Stimulated activated CD8-positive, alpha-beta memory T cell treated with anti-CD3 and anti-CD28 coated beads, Interleukin-4, amount 100 ng/mL, for 4 hours (primary cell): ENCODE measurements at places on chromosomes 7 and 10.

- no peak for DNase-seq
Observed at GRCh38 chr7:96211954-96212353, 109.9 kb downstream of the SLC25A13 start.

DNA sequence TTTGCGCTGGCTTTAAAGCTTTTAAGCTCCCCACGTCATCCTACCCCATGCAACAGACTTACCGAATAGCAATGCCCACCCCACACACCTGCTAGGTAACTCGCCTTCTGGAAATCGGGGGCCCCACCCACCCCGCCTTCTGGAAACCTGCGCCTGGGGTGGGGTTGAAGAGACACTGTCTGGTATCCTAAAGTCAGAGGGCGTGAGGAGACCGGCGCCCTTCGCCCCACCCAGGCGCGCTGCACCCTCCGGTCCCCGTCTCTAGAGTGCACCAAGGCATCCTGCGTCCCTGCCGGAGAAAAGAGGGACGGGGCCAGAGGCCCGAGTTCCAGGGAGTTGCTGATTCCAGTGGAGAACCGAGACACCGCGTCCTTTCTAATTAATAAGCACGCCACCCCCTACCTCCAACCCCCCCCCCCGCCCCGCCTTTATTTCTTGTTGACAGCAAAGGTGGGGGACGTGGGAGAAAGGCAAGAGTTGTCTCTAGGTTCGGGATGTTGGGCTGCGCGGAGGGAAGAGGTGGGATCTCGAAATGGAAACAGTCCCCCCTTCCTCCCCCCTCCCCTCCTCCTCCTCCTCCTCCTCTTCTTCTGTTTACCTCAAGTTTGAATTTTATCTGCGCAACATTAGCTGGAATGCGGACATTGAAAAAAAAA lies 220.9 kb upstream of the MKLN1 start:
- DNase-seq = no peak

DNA sequence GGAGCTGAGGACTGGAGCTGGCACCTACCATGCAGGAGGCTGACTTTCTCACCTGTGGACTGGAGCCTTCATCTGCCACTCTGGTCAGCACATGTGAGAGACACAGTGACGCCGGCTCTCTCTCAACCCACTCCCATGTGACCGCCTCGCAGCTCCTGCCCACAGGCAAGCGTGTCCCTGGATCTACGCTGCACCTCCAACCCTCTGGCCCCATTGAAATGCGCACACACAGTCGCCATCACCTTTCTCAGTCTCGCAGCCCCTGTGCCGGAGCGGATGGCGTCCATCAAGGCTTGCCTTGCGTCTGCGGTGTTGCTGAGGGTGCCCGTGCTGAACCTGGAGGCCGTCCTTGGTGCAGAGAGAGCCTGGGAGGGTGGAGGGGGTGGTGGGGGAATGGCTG lies 242.2 kb upstream of the GRB10 start:
- DNase-seq = no peak

DNA sequence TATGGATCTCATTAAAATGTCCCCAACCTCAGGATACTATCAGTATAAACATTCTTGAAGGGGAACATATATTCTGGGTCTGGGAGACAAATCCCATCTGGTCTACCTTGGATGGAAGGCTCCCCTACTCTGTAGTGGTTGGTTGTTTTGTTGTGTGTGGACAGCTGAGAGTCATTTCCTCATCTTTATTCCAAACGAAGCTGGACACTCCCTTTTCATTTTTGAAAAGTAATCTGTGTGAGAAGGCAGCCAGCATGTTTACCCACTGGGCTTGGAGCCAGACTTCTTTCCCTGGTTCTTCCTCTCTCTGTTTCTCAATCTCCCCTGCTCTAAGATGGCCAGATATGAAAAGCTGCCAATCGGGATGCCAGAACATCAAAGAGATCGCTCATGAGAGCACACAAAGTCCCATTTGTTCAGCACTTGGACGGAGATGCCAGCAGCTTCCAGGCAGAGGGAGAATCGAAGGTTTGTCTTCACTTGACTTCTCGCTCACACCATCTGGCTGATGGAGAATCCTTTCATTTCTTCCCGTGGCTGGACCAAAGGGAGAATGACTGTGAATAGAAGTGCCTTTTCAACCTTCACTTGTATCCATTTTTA lies 108.1 kb upstream of the AGR3 start:
- no peak for DNase-seq

- no peak for DNase-seq
Observed at GRCh38 chr10:88528201-88528600, 54.9 kb downstream of the RNLS start.

DNA sequence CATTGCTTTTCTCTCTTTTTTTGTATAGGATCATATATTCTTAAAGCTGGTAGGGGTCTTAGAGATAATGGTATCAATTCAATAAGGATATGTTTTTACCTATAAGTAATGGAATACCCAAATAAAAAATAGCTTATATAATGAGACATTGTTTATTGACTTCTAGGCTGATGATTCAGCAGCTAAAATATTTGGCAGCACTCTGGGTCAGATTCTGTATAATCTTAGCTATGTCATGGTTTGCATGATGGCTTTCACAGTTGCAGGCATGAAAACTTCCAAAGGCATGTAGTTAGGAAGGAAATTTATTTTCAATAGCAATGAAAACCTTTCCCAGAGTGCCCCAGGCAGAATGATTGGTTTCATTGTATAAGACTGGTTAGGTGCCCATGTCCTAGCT lies 32.1 kb upstream of the A1CF start:
- DNase-seq = no peak

DNA sequence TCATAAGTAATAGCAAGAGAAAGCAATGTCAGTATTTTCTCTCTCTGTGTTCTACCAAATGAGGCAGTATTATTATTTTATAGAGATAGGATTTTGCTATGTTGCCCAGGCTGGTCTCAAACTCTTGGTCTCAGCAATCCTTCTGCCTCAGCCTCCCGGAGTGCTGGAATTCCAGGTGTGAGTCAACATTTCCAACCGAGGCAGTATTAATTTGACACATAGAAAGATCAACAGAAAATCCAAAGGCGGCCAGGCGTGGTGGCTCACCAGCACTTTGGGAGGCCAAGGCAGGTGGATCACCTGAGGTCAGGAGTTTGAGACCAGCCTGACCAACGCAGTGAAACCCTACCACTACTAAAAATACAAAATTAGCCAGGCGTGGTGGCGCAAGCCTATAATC lies 71.8 kb downstream of the SMURF1 start:
- DNase-seq = no peak

- DNase-seq = no peak
Observed at GRCh38 chr7:71237945-71238344, 106.0 kb downstream of the GALNT17 start.

DNA sequence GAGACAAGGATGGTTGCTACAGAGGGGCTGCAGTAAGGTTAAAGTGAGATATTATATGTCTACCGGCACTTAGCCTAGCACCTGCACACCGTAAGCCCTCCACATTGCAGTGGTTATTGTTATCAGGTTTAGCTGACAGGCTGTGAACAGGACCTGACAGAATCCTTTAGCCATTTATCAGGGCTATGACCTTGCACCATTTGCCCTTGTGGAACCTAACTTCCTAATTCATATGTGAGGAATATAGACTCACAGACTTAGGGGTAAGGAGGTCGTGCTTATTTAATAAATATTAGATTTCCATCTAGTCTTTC lies 10.1 kb downstream of the NCOA4 start:
- DNase-seq = no peak

- DNase-seq = no peak
Observed at GRCh38 chr10:116744885-116745284, 2.5 kb upstream of the HSPA12A start.

- DNase-seq = no peak
Observed at GRCh38 chr7:91247500-91247899, 16.7 kb upstream of the FZD1 start.

DNA sequence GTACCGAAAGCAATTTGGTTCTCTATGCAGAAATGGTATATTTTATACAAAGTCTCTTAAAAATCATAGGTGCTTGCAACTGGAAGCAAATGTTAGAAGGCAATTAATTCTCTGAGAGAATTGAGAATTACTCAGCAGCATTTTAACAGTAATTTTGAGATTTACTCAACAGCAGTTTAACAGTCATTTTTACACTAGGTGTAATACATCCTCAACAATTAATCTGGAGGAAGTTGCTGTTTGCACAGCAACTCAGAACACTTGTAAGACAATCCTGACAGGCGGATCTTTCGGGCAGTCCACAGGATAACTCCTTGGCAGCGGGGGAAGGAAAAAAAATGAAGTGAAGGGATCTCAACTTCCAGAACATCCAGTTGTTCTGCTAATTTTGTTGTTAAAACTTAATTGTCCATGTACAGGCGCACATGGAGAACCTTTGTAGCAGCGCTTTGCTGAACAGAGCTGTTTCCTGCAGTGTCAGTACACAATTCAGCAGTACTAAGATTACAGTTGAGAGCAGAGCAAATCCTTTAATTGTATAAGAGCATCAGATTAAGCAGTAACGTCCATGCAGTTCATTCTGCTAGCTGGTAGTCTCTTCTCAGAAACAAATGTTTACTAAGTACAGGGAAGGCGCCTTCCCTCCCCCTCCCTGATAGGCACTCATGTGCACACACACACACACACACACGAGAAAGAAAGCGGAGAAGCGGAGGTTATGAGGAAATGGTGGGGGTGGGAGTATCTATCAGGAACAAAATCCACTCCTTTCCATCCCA lies 43.8 kb downstream of the ENO4 start:
- no peak for DNase-seq

- DNase-seq = no peak
Observed at GRCh38 chr7:28069807-28070206, 110.8 kb downstream of the JAZF1 start.

DNA sequence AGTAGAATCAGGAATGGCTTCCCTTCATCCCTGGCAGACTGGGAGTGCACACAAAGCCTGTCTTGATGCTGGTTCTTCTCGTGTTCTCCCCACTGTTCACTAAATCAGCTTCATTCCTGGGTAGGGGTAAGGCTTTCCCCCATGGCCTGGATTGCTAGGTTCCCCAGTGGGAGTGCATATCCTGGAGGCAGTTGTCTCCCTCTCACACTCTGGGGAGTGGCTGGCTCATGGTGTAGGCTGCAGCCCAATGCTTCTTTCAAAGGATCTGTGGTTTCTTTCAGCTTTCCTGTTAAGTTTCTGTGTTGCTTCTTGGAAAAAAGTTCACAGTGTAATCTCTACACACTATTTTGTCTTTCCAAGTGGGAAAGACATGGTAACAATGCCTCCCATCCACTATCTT lies 32.6 kb upstream of the ARMC3 start:
- no peak for DNase-seq

- DNase-seq = no peak
Observed at GRCh38 chr10:106436123-106436715, 728.3 kb downstream of the SORCS1 start.

- DNase-seq = no peak
Observed at GRCh38 chr10:104435822-104436221, 82.2 kb downstream of the CFAP58 start.

- no peak for DNase-seq
Observed at GRCh38 chr10:123462756-123463155, 203.4 kb upstream of the GPR26 start.

GRCh38 chr7:18859318-18859717 lies 258.1 kb downstream of the TWIST1 start:
- no peak for DNase-seq

DNA sequence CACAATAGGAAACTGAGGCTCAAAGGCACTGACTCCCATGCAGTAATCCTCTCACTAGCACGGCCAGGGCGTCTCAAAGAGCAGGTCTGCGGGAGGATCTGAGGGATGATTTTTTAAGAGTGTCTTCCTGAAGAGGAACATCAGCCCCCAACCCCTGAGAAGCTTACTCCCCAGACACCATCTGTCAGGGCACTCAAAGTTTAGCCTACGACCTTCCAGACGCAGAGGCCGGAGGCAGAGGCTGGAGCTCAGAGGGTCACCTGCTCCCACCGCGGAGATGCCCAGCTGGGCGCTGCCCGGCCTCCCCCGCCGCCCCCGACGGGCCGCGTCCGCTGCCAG lies 1.7 kb downstream of the ZNF777 start:
- DNase-seq = no peak

DNA sequence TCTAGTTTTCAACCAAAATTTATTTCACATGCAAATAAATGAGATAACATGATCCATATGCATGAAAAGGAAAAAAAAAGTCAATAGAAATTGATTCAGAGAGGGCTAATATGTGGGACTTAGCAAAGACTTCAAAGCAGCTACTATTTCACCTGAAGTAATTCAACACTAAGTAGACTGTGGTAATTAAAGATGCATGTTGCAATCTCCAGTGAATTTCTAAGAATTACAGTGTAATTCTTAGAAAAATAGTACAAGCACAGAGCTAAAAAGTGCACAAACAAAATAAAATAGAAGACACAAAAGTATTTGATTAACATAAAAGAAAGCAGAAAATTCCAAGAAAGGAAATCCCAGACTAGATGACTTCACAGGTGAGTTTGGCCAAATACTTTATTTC lies 25.7 kb downstream of the GPR22 start:
- no peak for DNase-seq

DNA sequence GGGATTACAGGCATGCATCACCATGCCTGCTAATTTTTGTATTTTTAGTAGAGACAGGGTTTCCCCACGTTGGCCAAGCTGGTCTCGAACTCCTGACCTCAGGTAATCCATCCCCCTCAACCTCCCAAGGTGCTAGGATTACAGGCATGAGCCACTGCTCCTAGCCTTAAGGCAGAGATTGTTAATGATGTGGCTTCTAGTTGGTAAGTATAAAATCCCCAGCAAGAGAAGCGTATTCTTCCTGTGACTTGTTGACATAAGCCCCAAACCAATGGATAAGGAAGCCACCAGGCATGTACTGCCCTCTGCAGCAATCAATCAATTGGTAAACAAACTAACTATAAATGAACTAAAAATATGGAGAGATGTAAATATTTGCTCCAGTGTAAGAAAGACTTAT lies 41.2 kb downstream of the REEP3 start:
- DNase-seq = no peak

GRCh38 chr10:49303711-49304110 lies 4.7 kb downstream of the C10orf71 start:
- DNase-seq = no peak

DNA sequence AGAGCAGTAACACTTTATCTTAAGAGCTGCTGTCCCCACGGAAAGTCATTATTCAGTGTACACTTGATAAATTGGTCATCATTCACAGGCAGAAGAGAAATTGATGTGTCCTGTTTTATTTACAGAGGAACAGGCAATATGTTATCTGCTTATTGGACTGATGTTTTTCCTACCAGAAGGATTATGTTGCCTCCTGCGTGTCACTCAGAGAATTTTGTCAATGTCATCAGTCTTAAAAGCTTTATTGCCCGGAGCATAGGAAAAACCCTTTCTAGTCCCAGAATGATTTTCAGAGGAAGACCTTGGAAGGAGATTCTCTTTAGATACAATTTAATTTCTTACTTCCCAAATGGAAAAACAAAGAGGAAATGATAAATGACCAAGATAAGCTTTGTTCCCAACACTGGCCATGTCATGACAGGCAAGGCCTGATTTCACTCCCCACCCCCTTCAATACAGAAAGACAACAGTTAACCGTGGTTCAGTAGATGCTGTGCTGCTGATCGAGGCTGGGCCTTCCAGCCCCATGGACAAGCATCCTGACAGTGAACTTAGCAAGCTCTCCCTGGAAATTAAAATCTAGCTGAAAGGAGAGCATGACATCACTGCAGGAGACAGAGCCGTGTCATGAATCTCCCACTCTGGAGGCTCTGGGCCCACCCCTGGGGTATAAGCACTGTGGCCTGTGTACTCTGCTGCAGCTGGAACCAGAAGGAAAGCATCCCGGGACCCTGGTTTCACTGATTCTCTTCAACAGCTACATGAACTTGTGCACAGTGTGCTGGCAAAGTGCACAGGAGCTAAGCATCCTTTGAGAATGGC lies 118.8 kb upstream of the LYZL2 start:
- DNase-seq = no peak

- DNase-seq = no peak
Observed at GRCh38 chr7:151597541-151598444, 78.1 kb upstream of the RHEB start.
